ENCODE measurements at places on chromosomes 4 and X.

DNA sequence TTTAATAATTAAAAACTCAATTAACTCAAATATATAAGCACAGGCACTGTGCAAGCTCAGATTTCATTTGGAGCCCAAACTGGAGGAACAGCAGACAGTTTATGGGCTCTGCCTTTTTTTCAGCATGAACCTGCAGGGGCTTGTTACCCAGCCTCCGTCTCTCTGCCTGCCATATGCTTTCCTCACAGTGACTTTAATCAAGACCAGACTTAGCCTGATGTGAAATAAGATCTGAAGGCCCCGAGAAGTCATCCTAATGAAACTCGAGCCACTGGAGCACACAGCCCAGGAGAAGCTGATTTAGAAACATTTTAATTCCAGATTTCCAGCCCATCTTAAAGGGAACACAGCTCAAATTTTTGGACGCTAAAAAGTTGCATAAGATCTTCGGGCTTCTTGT is 55.6 kb downstream of the SPATA18 start:
- DNase-seq, result no peak

DNA sequence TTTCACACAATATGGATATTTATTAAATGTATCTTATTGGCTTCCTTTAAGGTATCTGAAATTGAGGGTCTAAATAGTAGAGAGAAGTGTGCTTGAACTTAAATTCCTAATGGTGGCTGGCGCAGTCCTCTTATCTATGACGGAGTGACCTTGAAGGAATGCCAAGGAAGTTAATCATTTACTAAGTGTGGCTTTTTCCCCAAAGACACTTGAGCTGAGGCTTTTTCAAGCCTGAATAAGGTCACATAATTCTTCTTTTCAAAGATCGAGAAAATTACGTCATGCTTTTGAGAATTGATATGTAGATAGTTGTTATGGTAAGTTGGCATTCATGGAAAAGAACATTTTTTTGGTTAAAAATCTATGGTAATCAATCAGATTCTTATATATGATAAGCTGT is 11.7 kb upstream of the PRPS2 start:
- DNase-seq, result no peak

DNA sequence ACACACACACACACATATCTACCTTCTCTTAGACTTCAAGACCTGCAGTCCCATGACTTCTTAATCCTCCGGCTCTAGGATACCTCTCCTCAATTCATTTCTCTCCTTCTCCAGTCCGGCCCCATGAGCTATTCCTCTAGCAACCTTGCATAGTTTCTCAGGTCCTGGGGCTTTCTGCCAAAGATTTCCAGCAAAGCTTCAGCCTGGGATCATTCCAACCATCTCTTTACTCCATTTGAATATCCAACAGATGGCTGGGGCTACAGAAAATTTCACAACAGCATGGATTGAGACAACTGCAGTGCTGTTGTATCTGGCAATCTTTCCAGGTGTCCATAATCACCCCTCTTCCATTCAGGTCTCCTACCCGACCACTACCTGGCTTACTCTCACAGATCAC is 184.1 kb downstream of the DCHS2 start:
- DNase-seq, result no peak

GRCh38 chrX:111520506-111520905 is 9.1 kb downstream of the SERTM2 start:
- DNase-seq, result no peak

DNA sequence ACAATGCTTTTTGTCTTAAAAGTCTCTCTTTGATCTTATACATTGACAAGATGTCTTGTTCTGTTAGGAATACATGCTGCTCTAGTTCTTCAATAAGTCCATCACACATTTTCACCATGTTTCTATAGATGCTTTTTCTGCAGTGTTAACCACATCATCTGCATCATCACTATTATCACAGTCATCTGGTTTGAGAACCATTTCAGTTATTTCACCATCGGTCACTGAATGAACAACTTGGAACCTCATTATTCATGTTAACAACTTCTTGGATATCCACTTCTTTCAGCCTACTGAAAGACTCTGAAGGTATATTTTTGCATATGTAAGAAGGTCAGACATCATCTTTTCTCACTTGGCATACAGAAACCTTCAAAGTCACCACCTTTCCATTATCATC is 975.2 kb downstream of the STIM2 start:
- DNase-seq, result no peak

GRCh38 chr4:84874619-84875018 is 91.9 kb downstream of the WDFY3 start:
- DNase-seq, result no peak

- DNase-seq, result no peak
Measured at GRCh38 chr4:66284991-66285451, 614.7 kb upstream of the EPHA5 start.
